ENCODE measurements at places on chromosomes 12 and 14. TPM values are rescaled to one million over a fixed set of nuclear protein-coding genes. Genes with fewer than 3 reads are reported as not detected.

Gene DDN
- 0.28 TPM for total RNA-seq

Gene STXBP6
- total RNA-seq: not detected

Gene GPR132
- total RNA-seq: 0.14 TPM

Gene TTC9
- 14.1 TPM for total RNA-seq

Gene RNASE3
- total RNA-seq: not detected

Gene CPNE8
- 7.7 TPM for total RNA-seq

Gene CPNE6
- total RNA-seq: not detected

Gene KDM2B
- 16.6 TPM for total RNA-seq

Gene TAS2R14
- not detected for total RNA-seq

Gene AEBP2
- 17.0 TPM for total RNA-seq

Gene SIX6
- not detected for total RNA-seq

Gene PROX2
- not detected for total RNA-seq

Gene CLEC6A
- not detected for total RNA-seq

Data from airway epithelial cell (primary cell).